ENCODE measurements at places on chromosomes 5 and 9.

GRCh38 chr5:69491838-69492390, 676 bp upstream of the OCLN start:
- no peak for DNase-seq
- no peaks in the 10 kb centered on the region for H3K27me3 ChIP-seq
- H3K27ac ChIP-seq: no peak overlapping the region
- H3K4me1 ChIP-seq: no peaks in the 10 kb centered on the region
- no peaks in the 10 kb centered on the region for H3K36me3 ChIP-seq
- peak overlapping the region; percentile 80 for H3K4me3 ChIP-seq

- no peak overlapping the region for H3K27ac ChIP-seq
- no peaks in the 10 kb centered on the region for H3K4me1 ChIP-seq
- H3K36me3 ChIP-seq: no peaks in the 10 kb centered on the region
- H3K4me3 ChIP-seq: no peak overlapping the region
- DNase-seq: no peak
Observed at GRCh38 chr5:170228762-170229435, 3.9 kb upstream of the C5orf58 start.

GRCh38 chr9:20725675-20726074, 41.6 kb downstream of the FOCAD start:
- no peaks in the 10 kb centered on the region for H3K4me1 ChIP-seq
- H3K36me3 ChIP-seq: peaks cover 5% of the 10 kb centered on the region
- DNase-seq: no peak
- no peak overlapping the region for H3K27ac ChIP-seq
- no peak overlapping the region for H3K4me3 ChIP-seq

- no peak for DNase-seq
- no peaks in the 10 kb centered on the region for H3K27me3 ChIP-seq
- H3K4me3 ChIP-seq: peak overlapping the region; percentile 94
- no peak overlapping the region for H3K27ac ChIP-seq
- H3K4me1 ChIP-seq: peaks cover 17% of the 10 kb centered on the region
Observed at GRCh38 chr9:137029058-137029936, 1.3 kb upstream of the ABCA2 start.

DNA sequence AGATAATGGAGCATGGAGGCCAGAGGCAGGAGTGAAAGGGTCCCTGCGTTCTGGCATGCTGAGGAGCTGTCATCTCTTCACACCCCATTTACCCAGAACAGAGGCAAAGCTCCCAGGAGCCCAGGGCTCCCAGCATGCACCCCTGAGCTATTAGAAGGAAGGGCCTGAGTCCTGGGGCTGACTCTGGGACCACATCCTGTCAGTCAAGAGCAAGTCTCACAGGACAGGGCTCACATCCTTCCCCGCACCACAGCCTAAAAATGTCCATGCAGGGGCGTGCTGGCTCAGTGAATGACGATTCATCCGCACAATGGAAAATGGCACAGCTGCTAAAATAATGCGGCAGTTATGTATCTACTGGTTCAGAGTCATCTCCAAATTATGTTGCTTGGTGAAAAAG, 31.4 kb downstream of the CAMK2A start:
- H3K27ac ChIP-seq: no peak overlapping the region
- no peak overlapping the region for H3K4me3 ChIP-seq
- H3K4me1 ChIP-seq: no peaks in the 10 kb centered on the region

- H3K4me1 ChIP-seq: peaks cover 7% of the 10 kb centered on the region
- H3K27me3 ChIP-seq: no peaks in the 10 kb centered on the region
- H3K4me3 ChIP-seq: peak overlapping the region; percentile 7
- no peak for DNase-seq
- H3K27ac ChIP-seq: no peak overlapping the region
Observed at GRCh38 chr5:144028636-144029035, 141.8 kb downstream of the YIPF5 start.

DNA sequence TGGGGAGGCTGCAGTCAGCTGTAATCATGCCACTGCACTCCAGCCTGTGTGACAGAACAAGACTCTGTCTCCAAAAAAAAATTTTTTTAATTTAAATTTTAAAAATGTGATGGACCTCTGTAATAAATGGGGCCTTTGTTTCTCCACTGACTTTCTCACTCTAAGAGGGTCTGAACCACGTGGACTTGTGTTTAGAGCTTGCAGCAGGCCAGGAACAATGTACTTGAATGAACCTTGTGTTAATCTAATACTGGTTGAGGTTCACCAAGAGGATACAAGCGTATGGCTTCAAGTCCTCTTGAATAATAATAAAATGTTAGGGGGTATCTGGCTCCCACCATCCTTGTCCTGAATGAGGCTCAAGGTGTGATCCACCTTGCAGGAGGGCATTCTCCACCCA, 14.4 kb upstream of the SLC2A8 start:
- peaks cover 9% of the 10 kb centered on the region for H3K36me3 ChIP-seq
- H3K27ac ChIP-seq: no peak overlapping the region
- DNase-seq: peak; percentile 15
- no peaks in the 10 kb centered on the region for H3K4me1 ChIP-seq

DNA sequence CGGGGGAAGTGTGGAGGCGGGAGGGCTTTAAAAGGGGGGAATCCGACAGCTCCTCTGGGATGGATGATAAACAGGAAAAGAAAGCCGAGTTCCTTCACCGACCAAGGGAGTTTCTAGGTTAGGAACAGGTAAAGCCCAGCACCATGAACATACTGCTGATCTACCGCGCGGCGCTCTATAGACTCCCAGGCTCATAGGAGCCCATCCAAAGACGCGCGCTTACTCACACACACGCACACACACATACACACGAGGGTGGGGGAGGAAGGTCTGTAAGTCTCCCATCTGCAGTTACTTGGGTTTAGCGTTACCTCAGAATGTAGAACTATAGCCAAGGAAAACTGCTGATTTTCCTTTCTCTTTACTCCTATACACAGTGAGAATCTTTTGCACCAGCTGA, 2.6 kb upstream of the GABRB2 start:
- no peak for DNase-seq
- H3K4me1 ChIP-seq: no peaks in the 10 kb centered on the region
- peak overlapping the region; percentile 57 for H3K4me3 ChIP-seq
- H3K27ac ChIP-seq: no peak overlapping the region
- H3K36me3 ChIP-seq: no peaks in the 10 kb centered on the region

DNA sequence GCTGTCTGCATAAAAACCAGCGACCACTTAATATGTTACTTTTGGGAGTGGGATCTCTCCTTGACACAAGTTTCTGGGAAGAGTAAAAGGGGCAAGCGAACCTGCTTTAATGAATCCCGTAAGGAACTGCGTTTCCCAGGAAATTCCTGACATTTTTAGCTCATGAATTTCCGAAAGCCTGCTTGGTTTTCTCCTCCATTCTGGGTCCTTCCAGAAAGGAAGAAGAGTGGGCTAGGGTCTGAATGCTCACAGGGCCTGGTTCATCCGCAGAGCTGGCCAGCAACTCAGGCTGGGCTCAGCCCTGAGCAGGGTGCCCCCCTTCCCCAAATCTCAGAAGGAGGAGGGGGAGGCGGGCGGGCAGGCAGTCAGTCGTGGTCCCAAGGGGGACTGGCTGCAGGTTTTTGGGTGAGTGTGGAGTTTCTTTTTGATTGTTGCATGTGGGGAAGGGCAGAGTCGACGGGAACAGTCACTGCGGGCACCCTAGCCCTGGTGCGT, 1.2 kb upstream of the PURA start:
- no peak for DNase-seq
- H3K27ac ChIP-seq: peak overlapping the region; percentile 83
- peak overlapping the region; percentile 77 for H3K4me3 ChIP-seq
- peaks cover 15% of the 10 kb centered on the region for H3K4me1 ChIP-seq
- H3K27me3 ChIP-seq: no peaks in the 10 kb centered on the region
- H3K36me3 ChIP-seq: no peaks in the 10 kb centered on the region

DNA sequence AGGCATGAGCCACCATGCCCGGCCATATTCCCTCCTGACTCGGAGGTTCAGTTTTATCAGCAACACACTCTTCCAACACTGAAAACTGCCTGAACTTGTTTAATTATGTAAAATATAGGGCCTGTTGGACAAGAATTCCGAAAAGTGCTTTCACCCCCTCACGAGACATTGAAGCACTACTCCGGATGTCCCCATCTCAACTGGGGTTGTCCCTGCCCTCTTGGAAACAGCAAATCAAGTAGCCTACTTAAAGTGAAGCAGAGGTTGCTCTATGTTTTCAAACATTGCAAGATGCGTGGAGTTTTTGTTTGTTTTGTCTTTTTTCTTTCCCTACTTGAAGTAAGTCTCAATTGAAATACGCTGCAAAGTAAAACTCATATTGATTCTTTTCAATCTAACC, 7.6 kb downstream of the PTGER4 start:
- H3K36me3 ChIP-seq: no peaks in the 10 kb centered on the region
- H3K4me3 ChIP-seq: no peak overlapping the region
- no peaks in the 10 kb centered on the region for H3K4me1 ChIP-seq
- no peak for DNase-seq

- H3K36me3 ChIP-seq: no peaks in the 10 kb centered on the region
- H3K4me1 ChIP-seq: no peaks in the 10 kb centered on the region
- no peak overlapping the region for H3K27ac ChIP-seq
- H3K27me3 ChIP-seq: no peaks in the 10 kb centered on the region
- H3K4me3 ChIP-seq: no peak overlapping the region
- DNase-seq: no peak
Observed at GRCh38 chr5:96459313-96460121, 26.5 kb upstream of the PCSK1 start.

DNA sequence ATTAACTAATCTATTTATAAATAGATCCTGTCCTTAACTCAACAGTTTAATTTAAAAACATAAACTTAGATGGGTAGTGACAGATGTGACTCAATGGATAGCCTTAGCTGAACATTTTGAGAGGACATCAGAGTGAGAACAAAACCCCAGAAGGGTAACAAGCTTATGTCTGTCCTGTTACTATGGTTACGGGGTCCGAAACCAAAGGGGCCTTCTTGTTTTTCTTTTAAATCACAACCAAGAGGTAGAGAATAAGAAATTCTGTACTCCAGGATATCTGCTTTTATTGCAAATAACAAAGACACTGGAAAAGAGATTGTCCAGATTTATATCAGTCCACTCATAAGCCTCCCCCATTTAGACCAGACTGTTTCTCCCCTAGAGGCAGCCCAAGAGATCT, 612.1 kb downstream of the MTRR start:
- H3K27me3 ChIP-seq: no peaks in the 10 kb centered on the region
- DNase-seq: no peak
- no peak overlapping the region for H3K4me3 ChIP-seq
- no peaks in the 10 kb centered on the region for H3K36me3 ChIP-seq

DNA sequence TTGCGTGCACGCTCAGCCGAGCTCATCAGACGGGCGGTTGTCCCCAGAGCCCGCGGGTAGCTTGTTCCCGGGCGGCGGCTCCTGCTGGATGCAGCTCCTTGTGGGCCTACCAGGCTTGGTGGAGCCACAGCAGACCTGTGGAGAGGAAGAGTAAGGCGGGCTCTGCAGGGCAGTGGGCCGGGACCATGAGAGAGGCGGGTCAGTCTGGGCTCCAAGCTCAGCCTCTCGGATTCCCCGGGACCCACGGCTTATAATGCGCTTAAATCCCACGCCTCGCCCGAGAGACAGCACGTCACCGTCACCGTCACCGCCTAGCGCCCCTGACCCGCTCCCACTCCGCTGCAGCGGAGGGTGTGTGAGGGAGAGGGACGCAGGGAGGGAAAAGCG, 1.9 kb upstream of the ANKRD18A start:
- no peak for DNase-seq
- H3K36me3 ChIP-seq: no peaks in the 10 kb centered on the region
- peaks cover 22% of the 10 kb centered on the region for H3K4me1 ChIP-seq
- peak overlapping the region; percentile 61 for H3K4me3 ChIP-seq

DNA sequence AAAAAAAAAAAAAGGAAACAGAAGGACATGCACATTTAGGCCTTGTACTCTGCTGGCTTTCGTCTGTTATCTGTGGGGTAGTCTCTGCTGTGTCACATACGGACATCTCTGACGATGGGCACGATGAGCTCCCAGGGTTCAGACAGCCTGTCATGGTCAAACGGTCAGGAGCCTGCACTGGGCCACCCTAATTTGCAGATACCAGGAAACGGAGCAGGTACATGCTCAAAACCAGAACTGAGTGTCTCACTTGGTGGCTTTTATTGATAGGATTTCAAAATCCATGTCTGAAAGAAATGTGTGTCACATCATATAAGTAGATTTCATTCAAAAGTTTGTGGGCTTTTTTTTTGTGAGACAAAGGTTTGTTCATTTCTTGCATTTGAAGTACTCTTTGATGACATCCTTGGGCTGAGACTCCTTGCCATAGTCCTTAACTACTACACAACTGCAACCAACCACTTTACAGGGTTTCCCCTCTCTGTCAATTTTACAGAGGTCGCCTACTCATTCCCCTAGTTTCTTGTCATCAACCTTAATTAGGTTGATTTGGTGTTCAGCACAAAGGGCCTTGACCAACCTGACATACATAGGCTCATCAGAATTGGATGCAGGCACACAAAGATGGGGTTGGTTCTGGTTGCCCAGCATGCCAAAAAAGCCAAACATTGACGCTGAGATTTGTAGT, 9.0 kb downstream of the CKMT2 start:
- no peaks in the 10 kb centered on the region for H3K27me3 ChIP-seq
- DNase-seq: no peak
- no peak overlapping the region for H3K27ac ChIP-seq
- no peaks in the 10 kb centered on the region for H3K36me3 ChIP-seq
- no peak overlapping the region for H3K4me3 ChIP-seq
- H3K4me1 ChIP-seq: peaks cover 11% of the 10 kb centered on the region

- H3K27me3 ChIP-seq: no peaks in the 10 kb centered on the region
- no peak for DNase-seq
- no peaks in the 10 kb centered on the region for H3K36me3 ChIP-seq
- H3K4me3 ChIP-seq: no peak overlapping the region
- no peaks in the 10 kb centered on the region for H3K4me1 ChIP-seq
Observed at GRCh38 chr5:57626703-57627102, 144.1 kb upstream of the ACTBL2 start.

DNA sequence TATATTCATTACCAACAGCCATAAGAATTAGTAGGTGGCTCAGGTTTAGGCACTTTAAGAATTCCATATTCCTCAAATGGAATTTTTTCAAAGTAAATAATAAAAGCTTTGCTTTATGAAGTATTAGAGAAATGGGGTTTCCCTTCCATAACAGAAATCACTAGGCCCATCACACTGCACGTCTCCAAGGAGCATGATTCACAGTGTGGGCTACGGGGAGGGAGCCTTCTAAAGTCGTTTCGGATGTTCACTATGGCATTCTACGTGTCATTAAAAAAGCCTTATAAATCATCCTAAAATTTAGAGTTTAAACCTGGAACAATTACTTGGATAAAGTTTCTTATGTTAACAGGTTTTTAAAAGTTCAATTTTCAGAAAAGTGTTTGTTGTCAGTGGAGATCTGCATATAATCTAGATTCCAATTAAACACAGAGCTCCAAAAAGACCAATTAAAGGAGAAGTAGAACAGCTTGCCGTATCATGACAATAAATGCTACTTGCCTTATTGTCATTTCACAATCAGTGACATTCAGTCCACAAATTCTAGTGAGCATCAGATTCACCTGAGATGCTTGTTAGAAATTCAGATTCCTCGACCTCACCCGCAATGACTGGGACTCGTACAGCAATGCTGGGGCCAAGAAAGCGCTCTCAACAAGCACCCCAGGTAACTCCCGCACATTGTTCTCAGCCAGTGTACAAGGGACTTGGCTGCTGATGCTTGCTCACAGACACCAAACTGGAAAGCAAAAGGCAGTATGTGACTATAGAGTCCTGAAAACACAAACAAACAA, 115.7 kb downstream of the NFIB start:
- no peak for DNase-seq
- H3K36me3 ChIP-seq: no peaks in the 10 kb centered on the region
- H3K27me3 ChIP-seq: no peaks in the 10 kb centered on the region
- peak overlapping the region; percentile 22 for H3K4me3 ChIP-seq

Data from ascending aorta (tissue), 2 donors.